Foreskin fibroblast (primary cell): ENCODE measurements at places on chromosomes 4 and X.
A peak's percentile ranks its signal among the peaks of the same experiment; 100 is the strongest.

DNA sequence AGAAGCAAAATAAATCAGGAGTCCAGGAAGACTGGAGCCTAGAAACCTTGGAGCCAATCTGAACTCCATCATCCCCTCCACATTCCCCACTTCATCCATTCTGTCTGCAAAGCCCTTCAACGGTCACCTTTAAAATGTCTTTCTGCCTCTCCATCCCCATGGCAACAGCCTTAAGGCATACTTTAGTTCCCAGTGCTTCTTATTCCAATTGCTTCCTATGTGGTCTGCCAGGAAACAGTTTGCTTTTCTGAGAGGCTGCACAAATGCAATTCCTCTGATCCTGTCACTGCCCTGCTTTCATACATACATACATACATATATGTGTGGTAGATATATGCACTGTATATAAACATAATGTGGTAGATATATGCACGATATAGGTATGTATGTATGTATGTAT, 786 bp upstream of the MAGEH1 start:
- no peak for DNase-seq

DNA sequence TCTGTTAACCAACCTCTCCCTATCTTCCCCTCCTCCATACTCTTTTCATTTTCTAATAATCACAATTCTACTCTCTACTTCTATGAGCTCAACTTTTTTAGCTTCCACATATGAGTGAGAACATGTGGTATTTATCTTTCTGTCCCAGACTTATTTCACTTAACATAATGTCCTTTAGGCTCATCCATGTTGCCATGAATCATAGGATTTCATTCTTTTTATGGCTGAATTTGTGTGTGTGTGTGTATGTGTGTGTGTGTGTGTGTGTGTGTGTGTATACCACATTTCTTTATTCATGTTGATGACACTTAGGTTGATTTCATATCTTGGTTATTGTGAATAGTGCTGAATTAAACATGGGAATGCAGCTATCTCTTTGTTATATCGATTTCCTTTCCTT, 37.4 kb downstream of the RUFY3 start:
- DNase-seq: no peak

DNA sequence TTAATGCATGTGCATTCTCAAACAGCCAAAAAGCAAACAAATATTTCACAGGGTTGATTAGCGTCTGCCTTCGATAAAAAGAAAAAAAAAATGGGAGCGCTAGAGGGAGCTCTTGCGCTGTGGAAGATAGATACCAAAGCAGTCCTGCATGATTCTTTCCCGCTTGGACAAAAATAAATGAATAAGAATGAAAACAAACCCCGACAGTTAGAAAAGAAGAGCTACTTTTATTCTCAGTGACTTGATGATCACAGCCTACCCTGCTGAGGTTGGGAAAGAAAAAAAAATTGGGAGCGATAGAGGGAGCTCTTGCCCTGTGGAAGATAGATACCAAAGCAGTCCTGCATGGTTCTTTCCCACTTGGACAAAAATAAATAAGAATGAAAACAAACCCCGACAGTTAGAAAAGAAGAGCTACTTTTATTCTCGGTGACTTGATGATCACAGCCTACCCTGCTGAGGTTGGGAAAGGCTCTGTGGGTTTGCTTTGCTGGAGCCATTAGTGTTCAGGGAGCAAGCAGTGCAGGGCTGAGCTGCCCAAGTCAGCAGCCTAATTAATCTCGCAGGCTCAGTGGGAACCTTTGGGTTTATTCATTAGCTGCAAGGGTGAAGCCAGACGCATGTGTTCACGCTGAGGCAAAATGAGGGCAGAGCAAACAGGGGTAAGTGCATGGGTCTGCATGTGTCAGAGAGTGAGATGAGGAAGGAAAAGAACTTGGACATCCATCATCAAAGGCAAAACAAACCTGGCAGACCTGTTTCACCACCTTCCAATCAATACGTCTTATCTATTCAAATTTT, 249.3 kb upstream of the PRKX start:
- DNase-seq: no peak

GRCh38 chrX:109952985-109953905, 49.7 kb upstream of the TMEM164 start:
- no peak for DNase-seq

DNA sequence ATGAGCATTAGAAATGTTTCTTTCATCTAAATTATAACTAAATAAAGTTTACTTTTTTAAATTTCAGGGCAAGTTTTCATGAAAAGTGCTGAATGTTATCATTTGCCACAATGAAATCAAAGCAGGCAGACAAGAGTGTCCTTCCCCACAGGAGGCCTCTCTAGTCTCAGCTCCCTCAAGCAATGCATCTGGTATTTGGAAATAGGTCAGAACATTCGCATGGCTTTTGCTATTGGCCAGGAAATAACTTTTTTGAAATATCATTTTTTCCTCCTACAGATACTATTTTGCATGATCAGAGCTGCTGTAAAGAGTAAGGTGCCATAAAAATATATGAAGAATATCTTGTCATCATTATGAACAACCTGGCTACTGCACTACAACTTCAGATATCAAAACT, 41.1 kb downstream of the MAD2L1 start:
- DNase-seq: peak; percentile 22

DNA sequence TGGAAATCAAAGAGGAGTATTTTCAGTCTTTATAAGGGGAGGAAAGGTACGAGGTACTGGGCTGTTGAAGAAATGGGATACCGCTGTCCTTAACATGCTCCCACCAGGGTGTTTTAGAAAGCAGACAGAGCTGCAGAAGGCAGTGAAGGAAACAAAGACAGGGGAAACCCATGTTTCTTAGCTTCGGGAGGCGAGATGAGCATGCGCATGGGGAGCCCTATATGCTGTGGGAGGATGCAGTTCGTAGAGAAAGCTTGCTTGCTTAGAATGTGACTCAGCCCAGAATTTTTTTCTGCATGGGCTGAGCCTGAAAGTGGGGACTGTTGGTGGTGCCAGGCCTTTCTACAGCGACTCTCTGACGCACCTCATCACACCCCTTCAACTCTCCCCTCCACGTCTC, 28.8 kb upstream of the SCOC start:
- DNase-seq: no peak

DNA sequence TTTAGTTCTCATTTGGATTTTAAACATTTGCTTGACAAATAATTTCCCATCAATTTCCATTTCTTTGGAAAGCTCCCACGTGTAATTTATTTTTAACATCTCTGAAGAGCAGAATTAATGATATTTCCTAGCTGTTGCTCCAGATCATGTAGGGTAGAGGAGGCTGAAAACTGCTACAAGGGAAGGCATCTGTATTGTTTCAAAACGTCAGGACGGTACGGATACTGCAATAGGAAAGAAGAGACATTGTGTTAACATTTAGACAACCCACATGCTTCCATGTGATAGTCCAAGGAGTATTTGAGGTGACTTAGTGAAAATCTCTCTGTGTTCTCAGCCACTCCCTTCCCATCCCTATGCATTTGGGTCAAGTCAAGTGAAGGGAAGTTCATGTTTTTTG, 15.4 kb upstream of the ADH1B start:
- no peak for DNase-seq

DNA sequence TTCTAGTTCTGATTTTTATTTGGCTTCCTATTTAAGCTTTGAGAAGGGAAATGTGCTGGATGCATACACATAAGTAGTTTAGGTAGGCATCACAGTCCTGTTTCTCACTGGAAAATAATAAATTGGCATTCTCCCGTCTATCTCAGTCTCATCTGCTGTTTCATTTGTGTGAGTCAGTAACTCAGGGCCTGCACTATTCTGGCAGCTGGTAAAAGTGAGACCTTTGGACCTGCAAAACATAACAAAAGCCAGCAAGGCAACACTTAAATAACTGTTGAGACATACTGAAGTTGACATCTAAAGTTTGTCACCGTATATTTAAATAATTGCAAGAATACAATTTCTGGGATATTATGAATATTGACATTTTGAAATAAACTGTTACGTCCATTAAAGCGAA, 8.6 kb upstream of the UBQLN2 start:
- DNase-seq: no peak

GRCh38 chr4:161650812-161651211, 513.0 kb downstream of the FSTL5 start:
- no peak for DNase-seq
